Stimulated activated CD4-positive, alpha-beta T cell treated with anti-CD3 and anti-CD28 coated beads, Interleukin-12 subunit alpha, Interleukin-12 subunit beta, amount 100 ng/mL, for 4 hours (primary cell): ENCODE measurements at places on chromosomes 16 and 17.

- DNase-seq, result no peak
These were observed 21.6 kb downstream of the CTU2 start for GRCh38 chr16:88727871-88728270.

DNA sequence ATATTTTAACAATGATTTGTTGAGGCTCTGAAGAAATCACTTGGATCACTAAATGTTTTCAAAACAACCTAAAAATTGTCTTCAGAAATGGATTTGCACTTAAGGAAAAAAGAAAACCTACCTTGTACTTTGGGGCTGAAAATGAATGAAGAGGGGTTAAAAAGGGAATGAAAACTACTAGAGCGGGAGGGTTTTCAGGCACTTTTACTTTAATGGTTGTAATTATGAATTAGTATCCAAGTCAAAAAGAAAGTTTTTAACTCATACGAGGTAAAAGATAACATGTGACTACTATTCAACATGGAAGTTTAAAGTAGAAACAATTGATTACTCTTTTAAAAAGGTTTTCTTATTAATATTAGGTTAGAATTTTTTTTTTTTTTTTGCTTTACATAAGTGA lies 5.1 kb downstream of the IGF2BP1 start:
- no peak for DNase-seq

DNA sequence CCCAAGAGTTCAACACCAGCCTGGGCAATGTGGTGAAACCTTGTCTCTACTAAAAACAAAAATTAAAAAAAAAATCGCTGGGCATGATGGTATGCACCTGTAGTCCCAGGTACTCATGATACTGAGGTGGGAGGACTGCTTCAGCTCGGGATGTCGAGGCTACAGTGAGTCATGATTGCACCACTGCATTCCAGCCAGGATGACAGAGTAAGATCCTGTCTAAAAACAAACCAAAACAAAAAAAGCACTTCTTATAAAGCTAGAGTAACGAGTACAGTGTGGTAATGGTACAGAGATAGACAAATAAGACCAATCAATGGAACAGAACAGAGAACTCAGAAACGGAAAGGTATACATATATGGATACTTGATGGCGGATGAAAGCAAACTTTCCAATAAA lies 4.4 kb downstream of the NSMCE1 start:
- DNase-seq, result no peak

DNA sequence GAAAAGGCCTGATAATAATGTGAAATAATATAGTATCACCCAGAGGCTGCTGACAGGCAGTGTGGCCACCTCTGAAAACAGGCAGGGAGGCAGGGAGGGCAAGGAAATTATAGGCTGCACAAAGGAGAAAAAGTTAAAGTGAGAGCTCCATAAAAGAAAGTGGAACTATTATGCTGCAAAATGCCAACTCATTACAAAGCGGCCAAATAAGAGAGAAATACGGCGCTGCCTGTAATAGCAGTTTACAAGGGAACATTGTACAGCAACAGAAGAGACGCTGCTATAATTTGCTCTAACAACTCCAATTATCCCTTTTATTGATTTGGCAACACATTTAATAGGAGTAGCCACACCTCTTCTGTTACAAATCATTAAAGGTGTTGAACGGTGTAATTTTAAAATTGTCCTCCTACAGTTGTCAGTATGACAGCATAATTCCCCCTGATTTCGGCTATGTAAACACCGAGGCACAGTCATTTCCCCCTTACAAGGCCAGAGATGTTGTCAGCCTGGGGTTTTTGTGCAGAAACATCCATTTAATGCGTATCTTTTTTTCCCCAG lies 120.3 kb downstream of the MRM1 start:
- DNase-seq, result no peak

DNA sequence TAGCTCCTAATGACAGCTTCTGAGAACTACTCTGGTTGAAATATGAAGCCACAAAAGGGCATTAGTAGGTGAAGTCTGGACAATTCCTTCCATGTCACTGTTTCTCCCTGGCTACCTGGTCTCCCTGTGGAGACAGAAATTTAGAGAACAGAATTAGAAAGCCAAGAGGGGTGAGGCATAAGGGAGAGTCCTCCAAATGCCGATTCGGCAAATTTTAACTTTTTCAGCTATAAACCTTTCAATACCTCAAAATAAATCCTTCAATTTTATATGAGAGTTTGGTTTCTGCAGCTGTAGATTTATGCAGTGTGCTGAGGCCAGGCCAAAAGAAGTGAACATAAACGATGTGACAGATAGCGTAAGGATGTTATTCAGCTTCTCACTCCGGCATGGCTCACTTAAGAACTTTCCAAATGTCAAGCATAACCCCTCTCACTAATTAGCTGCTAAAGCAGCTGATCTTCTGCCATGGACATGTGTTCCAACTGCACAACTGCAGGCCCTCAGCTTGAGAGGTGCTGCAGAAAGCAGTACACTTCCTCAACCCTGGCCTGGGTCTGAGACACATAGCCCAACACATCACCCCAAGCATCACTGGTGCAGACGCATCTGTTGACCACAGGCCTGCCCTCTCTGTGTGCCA lies 247.9 kb upstream of the SOX9 start:
- DNase-seq, result no peak
